ENCODE measurements at places on chromosomes 11 and 22.

GRCh38 chr22:30763815-30764673 is 69.4 kb downstream of the OSBP2 start:
- peak; percentile 52 for DNase-seq

GRCh38 chr11:62705880-62706849 is 1.1 kb downstream of the BSCL2 start:
- DNase-seq = peak; percentile 99

DNA sequence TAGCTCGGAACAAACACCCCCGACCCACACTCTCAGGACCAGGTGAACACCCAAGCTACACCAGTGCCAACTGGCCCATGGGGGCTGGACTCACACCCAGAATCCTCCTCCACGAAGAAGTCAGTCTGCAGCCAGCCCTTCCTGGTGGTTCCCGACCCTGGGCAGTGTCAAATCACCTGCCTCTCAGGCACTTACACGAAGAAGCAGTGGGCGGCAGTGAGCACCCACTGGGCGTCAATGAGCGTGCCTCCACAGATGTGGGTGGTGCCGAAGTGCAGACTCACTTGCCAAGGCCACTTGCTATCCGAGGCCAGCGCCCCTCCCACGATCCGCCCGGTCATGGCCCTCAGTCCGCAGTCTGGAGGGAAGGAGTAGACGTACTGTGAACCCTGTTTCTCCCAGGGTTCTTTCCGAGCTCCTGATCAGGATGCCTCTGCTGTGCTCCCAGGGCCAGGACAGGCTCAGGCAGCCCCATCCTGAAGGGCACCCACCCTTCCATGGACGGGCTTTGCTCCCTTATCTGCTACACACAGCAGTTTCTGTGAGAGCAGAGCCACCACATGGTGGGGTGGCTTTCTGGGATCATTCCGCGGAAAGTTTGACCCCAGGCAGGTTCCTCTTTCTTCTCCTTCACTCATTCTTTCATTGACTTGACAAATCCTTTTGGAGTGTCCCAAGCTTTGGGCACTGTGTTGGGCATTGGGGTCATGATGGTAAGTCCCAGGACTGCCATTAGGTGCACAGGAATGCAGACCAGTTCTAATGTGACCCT is 19.4 kb downstream of the TMPRSS13 start:
- DNase-seq = peak; percentile 80

DNA sequence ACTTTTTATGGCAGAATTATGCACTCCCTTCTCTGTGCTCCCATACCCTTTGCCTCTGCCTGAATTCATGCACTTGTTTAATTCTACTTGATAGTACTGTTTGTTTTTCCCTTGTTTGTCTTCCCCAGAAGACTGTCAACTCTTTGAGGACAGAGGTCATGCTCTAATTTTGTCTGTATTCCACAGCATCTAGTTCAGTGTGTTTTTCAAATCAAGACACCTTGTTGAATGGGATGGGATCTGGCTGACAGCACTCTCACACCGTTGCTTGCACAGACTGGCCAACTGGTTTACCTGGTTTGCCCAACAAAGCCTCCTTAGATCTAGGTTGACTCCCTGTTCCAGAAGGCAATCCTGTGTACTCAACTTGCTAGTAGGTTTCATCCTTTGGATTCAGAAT is 121.2 kb upstream of the TIMP3 start:
- no peak for DNase-seq

DNA sequence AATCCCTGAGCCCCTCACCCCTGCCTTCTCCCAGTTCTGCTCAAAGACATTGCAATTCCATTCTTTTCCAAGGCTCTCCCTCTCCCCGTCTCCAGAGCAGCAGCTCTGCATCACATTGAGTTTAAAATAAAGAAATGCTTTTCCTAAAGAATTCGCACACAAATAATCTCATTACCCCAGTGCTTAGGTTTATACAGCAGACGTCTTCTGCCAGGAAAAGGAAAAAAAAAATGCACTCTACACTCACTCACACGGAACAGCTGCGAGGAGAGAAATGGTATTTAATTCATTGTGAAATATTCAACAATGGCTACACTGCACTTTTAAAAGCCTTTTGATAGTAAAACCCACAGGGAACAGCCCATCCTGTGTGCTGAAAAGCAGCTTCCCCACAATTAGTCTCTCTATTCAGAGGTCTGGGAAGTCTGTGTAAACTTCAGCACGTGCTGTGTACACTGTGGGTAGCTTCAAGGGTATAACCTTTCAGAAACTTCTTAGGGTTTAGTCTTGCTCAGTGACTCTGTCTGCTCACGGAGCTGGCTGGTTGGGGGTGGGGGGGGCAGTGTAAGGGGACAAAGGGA is 42.8 kb downstream of the ETS1 start:
- DNase-seq = no peak

- no peak for DNase-seq
Observed at GRCh38 chr22:32775957-32776356, 25.5 kb upstream of the TIMP3 start.
